ENCODE measurements at places on chromosomes 1 and 21. TPM values are rescaled to one million over a fixed set of nuclear protein-coding genes. Genes with fewer than 3 reads are reported as not detected.

Gene TMEM51
- total RNA-seq: 6.9 TPM

Gene RCAN3
- total RNA-seq: 12.3 TPM

Gene MATN1
- 0.06 TPM for total RNA-seq

Gene TOMM40L
- total RNA-seq: 13.2 TPM

Gene HTR1D
- 0.36 TPM for total RNA-seq

DNA sequence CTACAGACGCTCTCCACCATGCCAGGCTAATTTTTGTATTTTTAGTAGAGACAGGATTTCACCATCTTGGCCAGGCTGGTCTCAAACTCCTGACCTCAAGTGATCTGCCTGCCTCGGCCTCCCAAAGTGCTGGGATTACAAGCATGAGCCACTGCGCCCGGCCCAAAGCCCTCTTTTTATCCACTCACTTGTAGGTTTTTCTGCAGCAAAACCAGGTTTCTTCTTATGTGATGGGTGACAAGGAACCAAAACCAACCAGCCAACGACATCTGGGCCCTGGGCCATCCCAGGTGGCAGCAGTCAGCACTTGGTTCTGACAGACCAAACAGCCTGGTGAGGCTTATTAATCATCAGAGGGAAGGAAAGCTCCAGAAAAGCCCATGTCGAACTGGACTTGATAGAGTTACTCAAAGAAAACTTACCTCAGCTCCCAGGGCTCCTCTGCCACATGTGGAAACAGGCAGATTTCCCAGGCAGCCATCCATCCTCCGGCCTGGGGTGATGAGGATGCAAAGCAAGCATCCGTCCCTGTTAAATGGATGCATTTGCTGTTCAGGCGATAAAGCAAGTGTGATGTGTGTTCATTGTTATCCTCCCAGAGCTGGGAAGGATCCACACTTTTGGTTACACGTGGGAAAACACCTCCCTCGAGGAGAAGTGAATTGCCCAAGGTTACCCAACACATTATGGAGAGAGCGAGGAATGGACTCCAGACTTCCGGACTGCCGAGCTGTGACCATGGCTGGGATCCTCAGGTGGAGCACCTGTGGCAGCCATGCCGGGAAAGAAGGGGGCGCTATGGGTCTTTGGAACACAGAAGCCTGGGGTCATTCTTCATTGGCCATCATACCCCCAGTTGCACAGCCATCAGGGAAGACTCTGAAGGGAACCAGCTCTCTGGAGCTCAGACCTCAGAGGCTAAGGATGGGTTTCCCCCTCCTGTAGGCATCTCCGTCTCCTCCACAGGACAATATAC is 118.8 kb downstream of the HUNK start:
- DNase-seq: no peak

- DNase-seq: peak; percentile 75
Measured at GRCh38 chr1:246631426-246631825, 65.2 kb downstream of the CNST start.

DNA sequence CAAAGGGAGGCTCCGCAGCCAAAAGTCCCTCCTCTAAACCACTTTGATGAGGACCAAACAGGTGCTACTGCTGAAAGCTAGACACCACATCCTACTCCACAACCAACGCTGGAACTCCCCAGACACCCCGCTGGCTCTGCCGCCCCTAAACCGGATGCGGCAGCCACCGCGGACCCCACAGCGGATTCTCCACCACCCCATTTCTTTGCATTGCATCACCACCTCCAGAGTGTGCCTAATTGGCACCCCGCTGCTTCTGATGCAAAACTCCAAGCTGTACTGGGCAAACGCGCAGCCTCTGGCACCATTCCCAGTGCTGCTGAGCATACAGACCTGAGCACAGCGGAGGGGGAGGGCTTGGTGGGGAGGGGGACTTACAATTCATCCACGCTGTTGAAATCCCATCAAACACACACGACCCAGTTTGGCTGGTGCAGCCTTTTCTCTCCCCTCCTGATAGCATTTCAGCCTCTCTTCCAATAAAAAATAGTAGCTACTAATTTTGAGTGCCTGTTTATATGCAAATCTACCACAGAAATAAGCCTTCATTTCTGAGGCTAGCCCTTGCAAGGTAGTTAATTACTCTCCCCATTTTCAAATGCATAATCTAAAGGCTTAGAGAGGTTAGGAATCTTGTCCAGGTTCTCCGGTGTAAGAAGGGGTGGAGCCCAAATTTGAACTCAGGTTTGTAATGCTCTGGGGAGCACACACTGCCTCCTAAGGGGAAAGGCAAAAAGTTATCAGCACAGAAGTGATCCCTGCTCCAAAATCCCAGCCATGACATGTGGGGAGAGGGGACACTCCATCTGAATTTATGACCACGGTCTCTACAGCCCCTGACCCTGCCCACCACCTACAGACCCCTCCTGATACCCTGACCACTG is 12.2 kb upstream of the RGS16 start:
- no peak for DNase-seq

- DNase-seq: peak; percentile 55
Measured at GRCh38 chr1:151372058-151372934, at the start of gene SELENBP1. Gene SELENBP1 (minus strand): TSS chr1:151372705. CDS start chr1:151372641, 64 bp downstream.

- DNase-seq: no peak
Measured at GRCh38 chr1:173301507-173301906, 94.4 kb upstream of the TNFSF4 start.

DNA sequence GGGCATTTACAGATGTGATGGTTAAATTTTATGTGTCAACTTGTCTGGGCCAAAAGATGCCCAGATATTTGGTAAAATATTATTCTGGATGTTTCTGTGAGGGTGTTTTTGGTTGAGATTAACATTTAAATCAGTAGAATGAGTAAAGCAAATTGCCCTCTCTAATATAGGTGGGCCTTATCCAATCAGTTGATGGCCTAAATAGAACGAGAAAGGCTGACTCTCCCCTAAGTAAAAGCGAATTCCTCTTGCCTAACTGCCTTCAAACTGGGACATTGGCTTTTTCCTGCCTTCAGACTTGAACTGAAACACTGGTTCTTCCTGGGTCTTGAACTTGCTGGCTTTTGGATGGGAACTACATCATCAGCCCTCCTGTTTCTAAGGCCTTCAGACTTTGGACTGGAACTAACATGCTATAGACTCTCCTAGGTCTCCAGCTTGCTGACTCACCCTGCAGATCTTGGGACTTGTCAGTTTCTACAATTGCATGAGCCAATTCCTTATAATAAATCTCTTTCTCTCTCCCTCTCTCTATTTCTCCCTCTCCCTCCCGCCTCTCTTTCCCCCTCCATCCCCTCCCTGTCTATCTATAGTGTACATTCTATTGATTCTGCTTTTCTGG is 10.2 kb upstream of the NAV1 start:
- no peak for DNase-seq
